Colonic mucosa (tissue), 4 donors: ENCODE measurements at places on chromosomes 11 and 22. TPM values are rescaled to one million over a fixed set of nuclear protein-coding genes. Genes with fewer than 3 reads are reported as not detected.
A peak's percentile ranks its signal among the peaks of the same experiment; 100 is the strongest.

GRCh38 chr11:76756341-76756741 is 26.8 kb upstream of the TSKU start:
- no peak for DNase-seq

The DKK3 gene
- 19.6 TPM for total RNA-seq

DNA sequence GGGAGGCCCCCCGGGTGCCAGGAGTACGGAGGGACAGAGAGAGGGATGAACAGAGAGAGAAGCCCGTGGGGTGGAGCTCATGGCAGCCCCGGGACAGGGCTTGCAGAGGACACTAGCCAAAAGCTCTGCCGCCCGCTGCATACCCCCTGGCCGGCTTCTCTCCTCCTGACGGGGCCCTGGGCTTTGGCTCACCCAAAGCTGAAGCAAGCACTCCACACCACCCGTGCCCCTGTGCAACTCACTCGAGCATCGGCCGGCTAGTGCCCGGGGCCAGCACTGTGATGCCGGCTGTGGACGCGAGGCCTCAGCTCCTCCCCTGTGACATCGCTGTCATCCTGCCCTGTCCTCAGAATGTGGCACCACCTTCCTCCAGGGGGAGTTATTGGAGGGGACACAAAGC is 429.6 kb downstream of the BRD1 start:
- peak; percentile 10 for DNase-seq

- DNase-seq = no peak
These were observed 2.7 kb upstream of the LRP5 start for GRCh38 chr11:68309621-68310185.

The OR51E2 gene
- total RNA-seq = 0.74 TPM

The CTSD gene
- total RNA-seq = 887 TPM

- DNase-seq = no peak
These were observed 1.6 kb downstream of the FGF19 start for GRCh38 chr11:69702239-69702691.

- no peak for DNase-seq
These were observed 601 bp upstream of the LRP4 start for GRCh38 chr11:46918788-46919513.

- no peak for DNase-seq
These were observed 455.4 kb downstream of the DLG2 start for GRCh38 chr11:85171648-85172257.

GRCh38 chr22:32752816-32753520 is 48.5 kb upstream of the TIMP3 start:
- DNase-seq = no peak

GRCh38 chr11:72703267-72704008 is 29.2 kb upstream of the PDE2A start:
- DNase-seq = peak; percentile 36

The L3MBTL2 gene
- total RNA-seq = 13.2 TPM

- no peak for DNase-seq
These were observed 78.4 kb upstream of the CCDC179 start for GRCh38 chr11:22938691-22939090.

- peak; percentile 14 for DNase-seq
These were observed 89.5 kb downstream of the CDKN1C start for GRCh38 chr11:2796091-2796490.

GRCh38 chr22:42626431-42626830 is 11.7 kb upstream of the POLDIP3 start:
- no peak for DNase-seq

DNA sequence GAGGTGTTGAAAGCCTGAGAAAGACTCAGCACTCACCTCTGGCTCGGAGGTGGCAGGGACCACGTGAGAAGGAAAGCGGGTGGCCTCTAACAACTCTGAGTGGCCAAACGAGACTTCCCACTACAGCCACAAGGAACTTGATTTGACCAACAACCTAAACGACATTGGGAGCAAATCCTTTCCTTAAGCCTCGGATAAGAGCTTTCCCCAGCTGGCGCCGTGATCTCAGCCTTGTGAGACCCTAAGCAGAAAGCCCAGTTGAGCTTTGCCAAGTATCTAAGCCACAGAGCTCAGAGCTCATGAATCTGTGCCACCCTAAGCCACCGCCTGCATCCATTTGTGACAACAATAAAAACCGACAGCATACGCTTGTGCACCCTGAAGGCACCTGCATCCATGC is 636.0 kb downstream of the TBC1D22A start:
- no peak for DNase-seq

The HTR3A gene
- not detected for total RNA-seq

- no peak for DNase-seq
These were observed 6.0 kb downstream of the P2RX6 start for GRCh38 chr22:21020802-21021429.
